CD4-positive, alpha-beta T cell treated with Interleukin-1 beta for 1 hour (primary cell): ENCODE measurements at places on chromosomes 7 and 10.

DNA sequence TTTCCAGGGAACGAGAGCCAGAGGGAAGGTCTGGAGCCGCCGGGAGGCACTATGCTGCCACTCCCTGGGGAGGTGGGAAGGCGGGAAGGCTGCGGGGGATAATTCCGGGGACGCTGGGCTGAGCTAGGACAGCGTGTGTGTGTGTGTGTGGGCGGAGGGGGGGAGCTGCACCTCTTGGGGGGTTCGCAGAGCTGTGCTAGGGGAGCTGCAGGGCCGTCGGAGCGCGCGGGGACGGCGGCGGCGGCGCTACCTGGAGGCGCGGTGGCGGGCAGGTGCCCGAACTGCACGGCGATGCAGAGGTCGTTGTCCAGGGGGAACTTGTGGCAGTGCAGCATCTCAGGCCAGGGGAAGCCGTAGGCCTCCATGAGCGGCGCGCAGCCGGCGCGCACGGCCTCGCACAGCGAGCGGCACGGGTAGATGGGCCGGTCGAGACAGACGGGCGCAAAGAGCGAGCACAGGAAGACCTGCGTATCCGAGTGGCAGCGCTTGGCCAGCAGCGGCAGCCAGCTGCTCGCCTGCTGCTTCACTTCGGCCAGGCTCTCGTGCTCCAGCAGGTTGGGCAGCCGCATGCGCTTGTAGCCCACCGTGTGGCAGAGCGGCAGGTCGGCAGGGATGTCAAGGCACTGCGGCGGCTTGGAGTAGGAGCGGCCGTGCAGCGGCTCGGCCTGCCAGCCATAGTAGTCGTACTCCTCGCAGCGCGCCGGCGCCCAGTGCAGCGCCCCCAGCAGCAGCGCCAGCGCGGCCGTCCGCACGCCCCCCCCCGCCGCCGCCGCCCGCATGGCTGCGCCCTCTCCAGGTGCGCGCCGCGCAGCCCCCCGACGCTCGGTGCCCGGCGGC, 526 bp downstream of the SFRP5 start:
- DNase-seq, result no peak

- DNase-seq, result no peak
These were observed 17.5 kb downstream of the NUDT1 start for GRCh38 chr7:2259480-2259879.

- no peak for DNase-seq
These were observed 83.6 kb downstream of the GRB10 start for GRCh38 chr7:50699143-50699542.

GRCh38 chr10:4239186-4239585, 454.2 kb upstream of the KLF6 start:
- no peak for DNase-seq

DNA sequence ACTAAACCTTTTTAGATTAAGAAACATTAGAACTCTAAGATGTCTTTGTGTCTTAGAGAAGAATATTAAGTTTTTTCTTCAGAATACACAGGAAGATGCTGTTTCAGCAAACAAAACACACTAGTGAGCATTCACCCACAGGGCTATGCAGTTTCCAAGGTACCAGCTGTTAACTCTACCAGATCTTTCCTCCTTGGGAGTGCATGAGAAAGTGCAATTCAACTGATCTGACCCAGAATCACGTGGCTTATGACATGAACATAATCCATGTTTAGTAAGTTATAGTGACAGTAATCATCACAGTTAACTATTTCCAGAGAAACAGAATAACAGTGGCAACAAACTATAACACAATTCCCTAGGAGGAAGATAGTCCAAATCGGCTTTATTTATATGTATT, 270.7 kb downstream of the CACNA2D1 start:
- DNase-seq, result no peak

DNA sequence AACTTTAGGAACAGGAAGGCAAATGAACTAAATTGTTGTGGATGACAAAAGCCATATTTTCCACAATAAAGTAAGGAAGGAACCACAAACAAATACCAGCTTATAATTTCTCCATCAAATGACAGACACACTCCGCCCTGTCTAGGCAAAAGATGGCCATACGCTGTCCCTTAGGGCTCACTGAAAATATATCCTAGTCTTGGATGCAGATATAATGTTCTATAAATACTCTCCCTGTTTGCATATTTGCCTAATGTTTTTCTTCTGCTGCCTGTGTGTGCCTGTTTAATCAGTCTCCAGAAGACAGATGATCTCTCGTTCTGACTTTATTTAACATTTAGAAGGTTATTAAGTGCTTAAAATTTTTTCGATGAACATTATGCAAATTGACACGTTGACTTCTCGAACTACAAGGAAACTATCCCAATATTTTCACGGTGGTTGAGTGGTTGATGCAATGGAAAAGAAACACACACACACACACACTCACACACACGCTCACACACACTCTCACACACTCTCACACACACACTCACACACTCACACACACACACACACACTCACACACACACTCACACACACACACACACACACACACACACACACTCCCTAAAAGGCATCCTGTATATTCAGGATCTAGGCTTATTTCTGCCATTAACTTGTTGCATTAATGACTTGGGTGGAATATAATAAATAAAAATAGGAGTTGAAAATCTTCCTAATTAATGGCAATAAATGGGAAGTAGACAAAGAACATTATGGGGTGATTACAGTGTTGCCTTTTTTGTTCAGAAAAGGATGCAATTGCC, 297.1 kb downstream of the PRPF18 start:
- no peak for DNase-seq

DNA sequence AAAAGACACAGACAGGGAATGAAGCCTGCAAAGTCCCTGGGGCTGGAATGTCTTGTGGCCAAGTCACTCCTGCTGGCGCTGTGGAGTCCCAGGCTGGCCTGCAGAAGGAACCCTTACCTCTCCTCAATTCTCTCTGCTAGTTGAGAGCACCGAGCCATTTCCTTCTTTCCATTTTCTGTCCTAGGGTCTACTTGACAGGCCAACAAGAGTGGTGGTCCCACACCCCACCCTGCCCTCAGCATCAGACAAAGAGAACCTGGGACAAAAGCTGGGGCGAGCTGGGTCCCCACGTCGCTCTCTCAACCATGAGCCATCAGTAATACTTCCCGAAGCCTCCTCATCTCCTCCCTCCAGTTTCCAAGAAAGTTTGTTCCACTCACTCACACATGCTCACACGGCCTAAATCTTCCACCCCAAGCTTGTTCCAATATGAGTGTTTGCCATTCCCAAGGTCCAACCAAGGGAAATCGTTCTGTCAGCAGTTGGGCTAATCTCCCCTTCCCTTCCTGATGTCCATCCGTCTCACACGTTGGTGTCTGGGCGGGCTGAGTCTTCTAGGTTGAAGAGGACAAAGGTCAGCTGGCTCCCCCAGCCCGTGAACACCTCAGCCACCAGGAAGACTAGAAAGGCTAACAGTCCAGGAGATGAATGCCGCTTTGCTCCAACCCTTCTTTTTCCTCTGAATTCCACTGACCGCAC, 44.3 kb downstream of the CLEC2L start:
- DNase-seq, result no peak

GRCh38 chr10:113612154-113612553, 51.7 kb downstream of the NRAP start:
- no peak for DNase-seq
